ENCODE measurements at places on chromosomes 1 and 21. TPM values are rescaled to one million over a fixed set of nuclear protein-coding genes. Genes with fewer than 3 reads are reported as not detected.
A peak's percentile ranks its signal among the peaks of the same experiment; 100 is the strongest.

Gene SPRR2E
- not detected for total RNA-seq

Gene MYCL
- not detected for total RNA-seq

Gene MLLT11
- 3.3 TPM for total RNA-seq

Gene KLHDC8A
- not detected for total RNA-seq

Gene WRAP73
- total RNA-seq, result 30.7 TPM

Gene WNT9A
- total RNA-seq, result 0.13 TPM

Gene PIP5K1A
- 76.7 TPM for total RNA-seq

Gene DCDC2B
- total RNA-seq, result not detected

Gene PLA2G2F
- total RNA-seq, result not detected

Gene ATF6
- 22.4 TPM for total RNA-seq

- H3K4me3 ChIP-seq, result peak overlapping the region; percentile 93
- H3K27me3 ChIP-seq, result no peaks in the 10 kb centered on the region
- H3K36me3 ChIP-seq, result peaks cover 11% of the 10 kb centered on the region
- peaks cover 71% of the 10 kb centered on the region for H3K4me1 ChIP-seq
- no peak for DNase-seq
- H3K27ac ChIP-seq, result peak overlapping the region; percentile 95
These were observed 5.2 kb downstream of the IRF2BP2 start for GRCh38 chr1:234604495-234605398.

DNA sequence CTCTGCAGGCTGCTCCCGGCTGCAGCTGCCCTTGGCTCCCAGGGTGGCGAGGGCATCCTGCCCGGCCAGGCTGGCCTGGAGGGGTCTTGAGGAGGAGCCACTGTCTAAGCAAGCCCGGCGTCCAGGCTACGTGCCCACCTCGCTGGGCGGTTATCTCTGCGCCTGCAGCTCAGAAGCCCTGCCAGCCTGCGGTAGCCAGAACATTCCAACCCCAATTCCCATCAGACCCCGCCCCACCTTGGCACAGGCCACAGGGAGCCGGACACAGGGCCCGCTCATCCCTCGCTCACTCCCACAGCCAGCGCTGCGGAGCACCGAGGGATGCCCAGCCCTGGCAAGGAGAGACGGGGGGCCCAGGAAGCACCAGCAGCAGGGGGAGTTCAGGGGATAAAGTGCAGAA is 53.9 kb downstream of the MEGF6 start:
- H3K4me3 ChIP-seq, result no peak overlapping the region
- DNase-seq, result no peak
- no peaks in the 10 kb centered on the region for H3K36me3 ChIP-seq
- H3K27ac ChIP-seq, result no peak overlapping the region
- no peaks in the 10 kb centered on the region for H3K27me3 ChIP-seq
- no peaks in the 10 kb centered on the region for H3K4me1 ChIP-seq

GRCh38 chr1:182279724-182280503 is 111.7 kb downstream of the GLUL start:
- no peaks in the 10 kb centered on the region for H3K27me3 ChIP-seq
- no peaks in the 10 kb centered on the region for H3K36me3 ChIP-seq
- no peak for DNase-seq
- no peaks in the 10 kb centered on the region for H3K4me1 ChIP-seq

- H3K27me3 ChIP-seq, result peaks cover 4% of the 10 kb centered on the region
- H3K27ac ChIP-seq, result no peak overlapping the region
- no peaks in the 10 kb centered on the region for H3K4me1 ChIP-seq
- no peak for DNase-seq
- H3K4me3 ChIP-seq, result no peak overlapping the region
These were observed 6.6 kb downstream of the SELE start for GRCh38 chr1:169727307-169727706.

DNA sequence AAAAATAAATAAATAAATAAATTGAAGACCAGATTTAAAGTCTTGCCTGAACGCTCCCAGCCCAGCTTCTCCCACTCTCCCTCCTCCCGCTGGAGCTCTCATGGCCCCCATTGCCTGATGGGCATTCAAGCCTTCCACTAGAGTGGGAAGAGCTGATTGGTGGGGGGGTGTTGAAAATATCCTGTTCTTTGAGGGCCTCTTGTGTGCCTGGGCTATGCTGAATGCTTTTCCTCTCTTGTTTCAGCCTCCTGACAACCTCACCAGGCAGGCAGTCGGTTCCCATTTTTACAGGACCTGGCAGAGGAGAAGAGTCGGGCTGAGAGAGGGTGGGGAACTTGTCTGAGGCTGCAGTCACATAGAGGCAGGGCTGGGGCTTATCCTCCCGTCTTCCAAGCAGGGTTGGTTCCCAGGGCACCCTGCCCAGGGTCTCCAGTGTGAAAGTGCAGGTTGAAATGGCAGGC is 59.2 kb upstream of the SSBP3 start:
- peaks cover 27% of the 10 kb centered on the region for H3K4me1 ChIP-seq
- no peak for DNase-seq
- no peaks in the 10 kb centered on the region for H3K36me3 ChIP-seq

GRCh38 chr1:2980073-2980791 is 41.0 kb upstream of the ACTRT2 start:
- no peaks in the 10 kb centered on the region for H3K4me1 ChIP-seq
- H3K27ac ChIP-seq, result no peak overlapping the region
- H3K4me3 ChIP-seq, result no peak overlapping the region
- no peak for DNase-seq
- H3K36me3 ChIP-seq, result no peaks in the 10 kb centered on the region

DNA sequence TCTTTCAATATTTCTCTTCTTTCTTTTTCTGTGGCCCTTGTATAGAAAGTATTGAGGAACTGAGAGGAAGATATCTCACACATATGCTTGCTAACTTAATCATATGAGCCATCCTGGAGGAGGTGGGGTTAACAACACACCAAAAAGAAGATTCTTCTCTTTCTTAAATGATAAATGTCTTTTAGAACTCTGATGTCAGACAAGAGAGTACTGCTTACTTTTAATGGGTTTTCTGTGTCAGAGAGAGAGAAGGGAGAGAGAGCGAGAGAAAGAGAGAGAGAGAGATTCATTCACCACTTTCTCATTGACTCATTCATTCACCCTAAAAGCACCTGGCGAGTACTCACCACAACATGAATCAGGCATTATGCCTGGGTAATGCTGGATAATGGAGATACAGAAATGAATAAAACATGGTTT is 250.3 kb upstream of the SGIP1 start:
- no peaks in the 10 kb centered on the region for H3K36me3 ChIP-seq
- peaks cover 61% of the 10 kb centered on the region for H3K4me1 ChIP-seq
- H3K27me3 ChIP-seq, result no peaks in the 10 kb centered on the region
- DNase-seq, result no peak

DNA sequence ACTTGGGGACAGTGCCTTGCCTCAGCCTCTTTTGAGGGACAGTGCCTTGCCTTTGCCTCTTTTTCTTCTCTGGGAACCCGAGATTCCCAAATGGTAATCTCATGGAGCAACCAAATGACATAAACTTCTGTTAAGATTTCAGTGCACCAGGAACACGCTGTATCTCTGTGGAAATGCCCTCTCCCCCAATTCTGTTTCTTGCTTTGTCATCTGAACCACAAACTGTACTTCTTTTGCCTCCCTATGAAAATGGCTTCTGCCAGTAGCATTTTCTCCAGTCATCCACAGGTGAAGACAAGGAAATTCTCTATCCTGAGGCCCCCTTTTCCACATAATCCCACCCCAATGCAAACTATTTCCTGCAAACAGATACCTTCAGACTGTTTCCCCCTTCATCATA is 66.3 kb downstream of the OMA1 start:
- H3K4me1 ChIP-seq, result no peaks in the 10 kb centered on the region
- no peak overlapping the region for H3K27ac ChIP-seq
- H3K36me3 ChIP-seq, result no peaks in the 10 kb centered on the region
- no peak for DNase-seq

GRCh38 chr1:116854716-116855115 is 55.0 kb upstream of the PTGFRN start:
- no peaks in the 10 kb centered on the region for H3K27me3 ChIP-seq
- H3K4me1 ChIP-seq, result no peaks in the 10 kb centered on the region

GRCh38 chr21:15826147-15826780 is 96.5 kb downstream of the USP25 start:
- H3K36me3 ChIP-seq, result peaks cover 20% of the 10 kb centered on the region
- no peak for DNase-seq
- no peaks in the 10 kb centered on the region for H3K27me3 ChIP-seq

GRCh38 chr1:178881950-178882349 is 11.1 kb upstream of the ANGPTL1 start:
- no peaks in the 10 kb centered on the region for H3K4me1 ChIP-seq
- no peaks in the 10 kb centered on the region for H3K36me3 ChIP-seq
- no peak for DNase-seq
- H3K27ac ChIP-seq, result no peak overlapping the region
- H3K4me3 ChIP-seq, result no peak overlapping the region
- no peaks in the 10 kb centered on the region for H3K27me3 ChIP-seq
